ENCODE measurements at places on chromosomes 3 and 15.

DNA sequence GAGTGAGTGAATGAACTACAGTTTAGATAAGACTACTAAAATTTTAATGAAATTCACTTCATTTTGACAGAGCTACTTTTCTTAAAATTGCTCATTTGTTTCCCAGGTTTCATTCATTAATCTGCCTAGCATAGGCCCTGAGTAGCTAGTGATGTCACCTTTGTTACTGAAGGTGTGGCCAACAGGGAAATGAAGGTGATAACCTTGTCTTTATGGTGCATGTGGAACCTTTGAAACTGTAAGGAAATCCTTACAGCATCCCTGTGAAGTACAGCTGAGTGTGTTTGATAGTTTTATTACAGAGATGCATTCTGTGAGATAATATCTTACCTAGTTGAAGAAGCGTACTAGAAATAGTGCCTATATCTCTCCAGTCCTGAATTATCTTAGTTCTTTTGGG, 112.9 kb downstream of the AKAP13 start:
- no peaks in the 10 kb centered on the region for H3K4me1 ChIP-seq
- no peaks in the 10 kb centered on the region for H3K27me3 ChIP-seq
- no peaks in the 10 kb centered on the region for H3K36me3 ChIP-seq

GRCh38 chr3:177618873-177619733, 421.8 kb upstream of the TBL1XR1 start:
- no peaks in the 10 kb centered on the region for H3K36me3 ChIP-seq
- DNase-seq = no peak
- no peaks in the 10 kb centered on the region for H3K4me1 ChIP-seq
- H3K4me3 ChIP-seq = no peak overlapping the region
- H3K27me3 ChIP-seq = no peaks in the 10 kb centered on the region
- peak overlapping the region; percentile 33 for H3K27ac ChIP-seq

- H3K27ac ChIP-seq = no peak overlapping the region
- DNase-seq = no peak
- H3K36me3 ChIP-seq = no peaks in the 10 kb centered on the region
- H3K4me3 ChIP-seq = no peak overlapping the region
- H3K4me1 ChIP-seq = no peaks in the 10 kb centered on the region
Observed at GRCh38 chr15:67765701-67766100, 59.6 kb upstream of the SKOR1 start.

DNA sequence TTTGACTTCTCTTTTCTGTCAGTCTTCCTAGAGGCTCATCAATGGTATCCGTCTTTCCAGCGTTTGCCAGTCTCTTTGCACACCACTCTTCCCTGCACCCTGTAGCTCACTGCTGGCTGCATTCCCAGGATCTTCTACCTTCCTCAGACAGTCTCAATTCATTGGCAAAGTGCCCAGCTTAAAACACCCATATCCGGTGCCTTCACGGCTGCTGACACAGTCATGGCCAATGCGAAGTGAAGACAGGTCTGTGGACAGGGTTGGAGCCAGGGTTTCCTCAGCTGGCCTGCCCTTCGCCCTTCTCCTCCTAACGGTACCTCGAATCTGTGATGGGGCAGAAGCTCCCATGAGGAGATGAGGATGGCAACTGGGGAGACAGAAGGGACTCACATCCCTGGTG, 36.1 kb downstream of the PTH1R start:
- no peaks in the 10 kb centered on the region for H3K36me3 ChIP-seq
- no peak overlapping the region for H3K27ac ChIP-seq
- no peaks in the 10 kb centered on the region for H3K27me3 ChIP-seq
- no peaks in the 10 kb centered on the region for H3K4me1 ChIP-seq

GRCh38 chr15:63448266-63448665, 56.1 kb upstream of the USP3 start:
- H3K4me1 ChIP-seq = no peaks in the 10 kb centered on the region
- no peak overlapping the region for H3K27ac ChIP-seq

- no peak overlapping the region for H3K27ac ChIP-seq
- no peaks in the 10 kb centered on the region for H3K27me3 ChIP-seq
- H3K4me3 ChIP-seq = no peak overlapping the region
- DNase-seq = no peak
Observed at GRCh38 chr3:59566481-59566975, 516.7 kb upstream of the CFAP20DC start.

- H3K27ac ChIP-seq = no peak overlapping the region
- H3K4me3 ChIP-seq = no peak overlapping the region
- no peak for DNase-seq
- H3K4me1 ChIP-seq = no peaks in the 10 kb centered on the region
Observed at GRCh38 chr3:159273608-159274007, 471.8 kb downstream of the MFSD1 start.

- H3K4me3 ChIP-seq = no peak overlapping the region
- H3K36me3 ChIP-seq = no peaks in the 10 kb centered on the region
- no peaks in the 10 kb centered on the region for H3K27me3 ChIP-seq
- no peak overlapping the region for H3K27ac ChIP-seq
- no peaks in the 10 kb centered on the region for H3K4me1 ChIP-seq
Observed at GRCh38 chr3:128859630-128860029, 19.8 kb upstream of the ACAD9 start.

DNA sequence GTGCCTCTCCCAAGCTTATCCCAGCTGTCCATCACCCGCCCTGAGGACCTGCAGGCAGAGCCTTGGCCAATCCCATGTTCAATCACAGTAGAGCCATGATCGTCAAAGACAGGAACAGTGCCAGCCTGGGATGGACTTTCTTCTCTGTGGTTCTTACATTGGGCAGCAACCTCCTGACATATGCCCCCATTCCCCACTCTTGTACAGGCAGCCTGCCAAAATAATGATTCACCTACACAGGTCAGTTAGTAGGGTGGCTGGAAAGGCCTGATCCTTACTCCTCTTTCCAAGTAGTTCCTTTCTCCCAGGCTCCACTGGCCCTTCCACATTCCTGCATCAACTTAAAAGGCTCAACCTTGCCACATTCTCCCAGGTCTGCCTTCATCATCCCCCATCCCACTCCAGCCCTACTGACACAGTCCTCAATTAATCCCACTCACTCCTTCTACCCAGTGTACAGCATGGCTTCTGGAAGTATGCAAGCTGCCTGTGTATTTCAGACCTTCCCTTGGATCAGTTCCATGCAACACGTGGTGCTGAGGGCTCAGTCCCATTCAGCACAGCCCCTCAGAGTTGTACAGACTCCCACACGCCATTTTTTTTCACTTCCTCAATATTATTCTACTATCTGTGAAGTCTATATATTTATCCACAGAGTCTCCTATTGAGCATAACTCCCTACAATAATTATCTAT, 189.8 kb downstream of the NTRK3 start:
- H3K4me3 ChIP-seq = no peak overlapping the region
- H3K36me3 ChIP-seq = no peaks in the 10 kb centered on the region
- H3K4me1 ChIP-seq = no peaks in the 10 kb centered on the region
- H3K27me3 ChIP-seq = no peaks in the 10 kb centered on the region
- H3K27ac ChIP-seq = no peak overlapping the region

- no peak overlapping the region for H3K4me3 ChIP-seq
- no peak for DNase-seq
- no peaks in the 10 kb centered on the region for H3K4me1 ChIP-seq
- no peak overlapping the region for H3K27ac ChIP-seq
- no peaks in the 10 kb centered on the region for H3K27me3 ChIP-seq
Observed at GRCh38 chr3:16723978-16724377, 118.8 kb upstream of the DAZL start.

DNA sequence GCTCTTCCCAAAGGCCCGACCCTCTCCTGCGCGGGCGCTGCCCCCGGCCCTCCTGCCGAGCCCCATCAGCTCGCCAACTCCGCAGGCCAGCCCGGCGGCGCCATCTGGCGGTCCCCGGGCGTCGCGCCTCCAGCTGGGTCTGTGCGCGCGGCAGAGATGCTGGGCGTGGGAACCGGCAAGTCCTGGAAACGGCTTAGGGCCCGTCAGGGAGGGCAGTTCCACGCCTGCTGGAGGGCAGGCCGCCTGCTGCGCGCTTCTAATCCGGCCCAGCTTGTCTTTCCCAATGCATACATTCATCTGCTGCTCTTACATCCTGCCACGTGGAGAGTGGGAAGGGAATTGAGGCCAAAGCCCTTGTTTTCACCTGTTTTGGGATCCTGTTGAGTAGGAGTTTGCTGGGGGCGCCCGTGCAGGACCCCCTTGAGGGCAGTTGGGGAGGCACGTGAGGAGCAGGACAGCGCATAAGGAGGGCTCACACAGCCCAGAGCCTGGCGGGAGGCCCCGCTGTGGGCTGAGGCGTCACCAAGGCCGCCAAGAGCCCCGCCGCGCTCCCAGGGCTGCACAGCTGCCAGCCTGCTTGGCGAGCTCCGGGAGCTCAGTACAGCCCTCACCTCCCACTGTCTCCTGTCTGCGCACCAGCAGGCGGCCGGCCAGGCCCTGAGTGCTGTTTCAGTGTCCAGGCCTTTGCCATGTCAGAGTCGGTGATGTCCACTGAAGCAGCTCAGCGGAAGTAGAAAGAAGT, 165.6 kb downstream of the NSMCE3 start:
- peak overlapping the region; percentile 16 for H3K4me3 ChIP-seq
- H3K4me1 ChIP-seq = no peaks in the 10 kb centered on the region
- no peaks in the 10 kb centered on the region for H3K36me3 ChIP-seq
- peak; percentile 81 for DNase-seq
- H3K27me3 ChIP-seq = no peaks in the 10 kb centered on the region

DNA sequence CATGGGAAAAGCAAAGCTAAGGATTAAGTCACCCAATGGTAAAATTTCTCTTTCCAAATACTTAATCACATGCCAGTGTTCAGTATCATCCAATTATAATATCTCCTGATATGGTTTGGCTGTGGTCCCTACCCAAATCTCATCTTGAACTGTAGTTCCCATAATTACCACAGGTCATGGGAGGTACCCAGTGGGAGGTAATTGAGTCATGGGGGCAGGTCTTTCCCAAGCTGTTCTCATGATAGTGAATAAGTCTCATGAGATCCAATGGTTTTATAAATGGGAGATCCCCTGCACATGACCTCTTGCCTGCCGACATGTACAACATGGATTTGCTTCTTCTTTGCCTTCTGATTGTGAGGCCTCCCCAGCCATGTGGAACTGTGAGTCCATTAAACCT, 26.1 kb upstream of the NMB start:
- H3K27me3 ChIP-seq = no peaks in the 10 kb centered on the region
- peaks cover 2% of the 10 kb centered on the region for H3K36me3 ChIP-seq
- DNase-seq = no peak
- H3K27ac ChIP-seq = no peak overlapping the region
- no peaks in the 10 kb centered on the region for H3K4me1 ChIP-seq

GRCh38 chr3:98962951-98963350, 61.5 kb upstream of the DCBLD2 start:
- H3K27ac ChIP-seq = no peak overlapping the region
- H3K36me3 ChIP-seq = no peaks in the 10 kb centered on the region
- peaks cover 1% of the 10 kb centered on the region for H3K4me1 ChIP-seq
- no peak for DNase-seq
- no peaks in the 10 kb centered on the region for H3K27me3 ChIP-seq
- H3K4me3 ChIP-seq = no peak overlapping the region

DNA sequence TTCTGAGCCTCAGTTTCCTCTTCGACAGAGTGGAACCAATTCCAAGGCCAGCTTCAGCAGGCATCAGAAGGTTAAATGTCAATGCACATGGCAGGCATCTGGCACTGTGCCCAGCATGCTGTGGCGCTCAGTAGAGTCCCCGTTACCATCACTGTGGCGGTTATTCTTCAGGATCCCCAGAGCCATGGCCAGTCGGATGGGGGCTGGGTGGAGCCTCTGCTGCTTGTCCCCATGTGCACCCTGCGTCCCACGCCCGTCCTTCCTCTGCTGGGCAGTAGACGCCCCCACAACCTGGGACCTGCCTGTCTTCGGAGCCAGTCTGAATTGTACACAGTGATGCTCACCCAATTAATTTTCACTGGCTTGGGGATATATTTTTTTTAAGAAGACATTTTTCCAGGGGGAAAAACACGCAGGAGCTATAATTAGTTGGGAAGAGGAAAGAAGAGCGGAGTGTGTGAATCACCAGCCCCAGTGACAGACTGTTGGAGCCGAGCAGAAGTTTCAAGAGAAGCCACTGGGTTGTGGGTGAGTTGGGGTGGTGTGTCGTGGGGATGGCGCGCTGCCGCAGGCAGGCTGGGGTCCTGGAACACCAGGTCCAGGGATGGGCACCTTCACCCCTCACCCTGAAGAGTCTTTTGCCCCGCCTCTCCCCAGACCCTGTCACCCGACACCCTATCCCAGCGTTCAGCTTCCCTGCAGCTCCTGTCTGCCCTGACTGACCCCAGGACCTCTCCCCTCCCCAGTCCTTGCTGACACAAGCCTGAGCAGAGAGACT, 26.8 kb upstream of the RPL29 start:
- DNase-seq = peak; percentile 85
- no peaks in the 10 kb centered on the region for H3K36me3 ChIP-seq
- H3K27ac ChIP-seq = peak overlapping the region; percentile 2
- H3K4me3 ChIP-seq = no peak overlapping the region
- no peaks in the 10 kb centered on the region for H3K27me3 ChIP-seq

DNA sequence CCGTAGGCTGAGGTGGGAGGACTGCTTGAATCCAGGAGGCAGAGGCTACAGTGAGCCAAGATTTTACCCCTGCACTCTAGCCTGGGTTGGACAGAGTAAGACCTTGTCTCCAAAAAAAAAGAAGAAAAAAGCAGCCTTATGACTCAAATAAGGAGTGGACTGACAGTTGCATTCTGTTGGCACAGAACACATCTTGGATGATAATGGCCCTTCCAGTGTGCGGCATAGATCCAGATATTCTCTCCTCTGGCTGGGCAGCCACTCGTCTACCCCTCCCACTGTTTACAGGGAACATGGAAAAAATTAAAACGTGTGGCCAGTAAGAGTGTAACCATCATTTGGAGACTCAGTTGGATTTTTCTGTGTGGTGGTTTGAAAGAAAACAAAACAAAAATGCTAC, 118.6 kb upstream of the RNF7 start:
- no peak overlapping the region for H3K4me3 ChIP-seq
- H3K27me3 ChIP-seq = no peaks in the 10 kb centered on the region
- no peak overlapping the region for H3K27ac ChIP-seq
- H3K4me1 ChIP-seq = no peaks in the 10 kb centered on the region

- H3K27ac ChIP-seq = no peak overlapping the region
- no peaks in the 10 kb centered on the region for H3K27me3 ChIP-seq
- H3K36me3 ChIP-seq = no peaks in the 10 kb centered on the region
- H3K4me3 ChIP-seq = no peak overlapping the region
- no peaks in the 10 kb centered on the region for H3K4me1 ChIP-seq
- no peak for DNase-seq
Observed at GRCh38 chr15:85356276-85356675, 24.1 kb upstream of the AKAP13 start.

- no peaks in the 10 kb centered on the region for H3K27me3 ChIP-seq
- no peak for DNase-seq
- H3K36me3 ChIP-seq = no peaks in the 10 kb centered on the region
Observed at GRCh38 chr15:80153900-80154299, 1.1 kb downstream of the FAH start.

DNA sequence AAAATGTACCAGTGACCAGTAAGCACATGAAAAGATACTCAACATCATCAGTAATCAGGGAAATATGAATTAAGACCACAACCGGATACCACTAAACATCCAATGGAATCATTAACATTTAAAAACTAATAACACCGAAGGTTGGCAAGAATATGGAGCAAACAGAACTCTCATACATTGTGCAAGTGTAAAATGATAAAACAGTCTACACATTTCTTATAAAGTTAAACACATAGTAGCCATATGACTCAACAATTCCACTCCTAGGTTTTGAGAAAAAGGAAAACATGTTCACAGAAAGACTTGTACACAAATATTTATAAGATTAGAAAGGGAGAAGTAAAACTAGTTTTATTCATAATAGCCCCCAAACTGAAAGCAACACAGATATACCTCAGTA, 60.3 kb upstream of the SLCO2A1 start:
- H3K4me3 ChIP-seq = no peak overlapping the region
- no peaks in the 10 kb centered on the region for H3K27me3 ChIP-seq
- no peak for DNase-seq
- H3K36me3 ChIP-seq = no peaks in the 10 kb centered on the region
- H3K4me1 ChIP-seq = no peaks in the 10 kb centered on the region
